CD4-positive, alpha-beta memory T cell (primary cell): ENCODE measurements at places on chromosomes 13 and 19.

DNA sequence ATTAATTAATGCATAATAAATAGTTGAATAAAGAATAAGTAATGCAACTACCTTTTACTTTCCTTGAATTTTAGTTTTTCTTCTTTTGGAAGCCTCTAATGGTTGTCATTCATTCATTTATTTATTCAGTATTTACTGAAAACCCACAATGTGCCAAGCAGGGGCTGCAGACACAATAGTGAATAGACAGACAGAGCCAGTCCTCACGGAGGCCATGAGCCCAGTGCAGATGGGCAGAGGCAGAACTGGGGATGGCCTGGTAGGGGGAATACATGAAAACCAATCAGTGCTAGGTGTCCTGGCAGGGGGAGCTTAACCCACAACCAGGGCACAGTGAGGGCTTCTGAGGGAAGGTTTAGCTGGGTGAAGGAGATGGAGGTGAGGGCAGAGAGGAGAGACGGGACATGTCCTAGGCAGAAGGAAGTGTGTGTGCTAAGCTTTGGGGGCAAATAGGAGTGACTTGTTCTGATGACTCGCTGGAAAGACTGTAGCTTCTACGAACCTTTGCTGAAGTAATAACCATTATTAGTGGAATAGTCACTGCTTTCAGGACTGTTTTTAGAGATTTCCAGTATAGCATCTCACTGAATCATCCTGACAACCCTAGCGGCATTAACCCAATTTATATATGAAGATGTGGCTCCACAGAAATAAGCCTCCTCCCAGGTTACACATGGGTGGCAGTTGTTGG, 55.9 kb downstream of the ERCC5 start:
- DNase-seq, result no peak

DNA sequence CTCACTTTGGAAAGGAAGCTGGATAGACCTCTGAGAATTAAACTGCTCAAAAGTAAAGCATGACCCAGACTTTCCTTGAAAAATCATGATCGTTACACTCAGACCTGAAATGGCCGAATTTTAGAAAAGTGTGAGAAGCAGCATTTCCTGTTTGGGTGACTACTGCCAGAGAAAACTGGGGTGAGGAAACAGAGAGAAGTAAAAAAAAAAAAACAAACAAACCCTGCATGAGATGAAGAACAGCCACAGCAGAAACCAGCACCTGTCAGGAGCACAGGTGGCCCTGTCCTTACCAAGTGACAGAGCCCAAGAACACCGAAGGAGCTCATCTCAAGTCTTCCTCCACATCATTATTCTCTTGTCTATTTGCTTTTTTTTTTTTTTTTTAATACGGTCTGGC, 12.0 kb upstream of the ADPRHL1 start:
- no peak for DNase-seq

- no peak for DNase-seq
Observed at GRCh38 chr13:70856711-70857110, 748.5 kb upstream of the KLHL1 start.

- DNase-seq, result no peak
Observed at GRCh38 chr13:95002126-95002525, 289.8 kb upstream of the SOX21 start.

DNA sequence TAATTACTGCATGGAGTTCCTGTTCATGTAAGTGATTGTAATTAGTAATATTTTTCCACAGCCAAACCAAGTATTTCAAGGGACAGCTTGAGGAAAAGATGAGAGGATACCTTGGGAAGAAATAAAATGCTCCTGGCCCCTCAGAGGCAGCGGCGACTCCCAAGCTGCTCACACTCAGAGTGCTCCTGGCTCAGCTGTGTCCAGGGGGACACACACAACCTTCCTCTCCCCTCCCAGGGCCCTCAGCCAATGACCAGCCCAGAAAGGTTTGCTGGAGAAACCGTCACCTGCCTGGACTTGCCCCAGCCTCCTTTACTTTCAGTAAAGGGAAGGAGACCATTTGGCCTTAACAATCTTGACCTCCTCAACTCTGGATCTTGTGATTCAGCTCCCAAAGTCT, 51.1 kb downstream of the CRYL1 start:
- DNase-seq, result no peak
